ENCODE measurements at places on chromosomes 7 and 10.
A peak's percentile ranks its signal among the peaks of the same experiment; 100 is the strongest.

DNA sequence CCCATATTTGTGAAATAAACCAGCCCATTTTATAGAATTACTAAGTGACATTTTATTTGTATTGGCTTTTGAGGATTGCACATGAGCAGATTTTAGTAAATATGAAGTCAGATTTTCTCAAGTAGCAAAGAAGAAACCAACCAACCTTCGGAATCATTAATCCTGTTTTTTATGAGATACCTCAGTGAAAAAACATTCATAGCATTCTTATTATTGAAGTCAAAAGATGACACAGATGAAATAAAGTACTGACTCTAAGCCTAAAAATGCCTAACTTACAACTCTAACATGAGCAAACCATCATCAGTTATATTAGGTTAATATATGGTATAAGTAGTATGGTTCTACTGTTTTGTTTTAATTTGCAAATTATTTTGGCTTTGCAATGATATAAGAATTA, 59.9 kb upstream of the AGBL3 start:
- no peak for DNase-seq

- DNase-seq: no peak
Measured at GRCh38 chr10:78576276-78576675, 492.5 kb upstream of the ZMIZ1 start.

- DNase-seq: peak; percentile 61
Measured at GRCh38 chr7:131040467-131040932, 287.2 kb upstream of the MKLN1 start.

GRCh38 chr7:7651479-7651878, 10.9 kb downstream of the UMAD1 start:
- no peak for DNase-seq

DNA sequence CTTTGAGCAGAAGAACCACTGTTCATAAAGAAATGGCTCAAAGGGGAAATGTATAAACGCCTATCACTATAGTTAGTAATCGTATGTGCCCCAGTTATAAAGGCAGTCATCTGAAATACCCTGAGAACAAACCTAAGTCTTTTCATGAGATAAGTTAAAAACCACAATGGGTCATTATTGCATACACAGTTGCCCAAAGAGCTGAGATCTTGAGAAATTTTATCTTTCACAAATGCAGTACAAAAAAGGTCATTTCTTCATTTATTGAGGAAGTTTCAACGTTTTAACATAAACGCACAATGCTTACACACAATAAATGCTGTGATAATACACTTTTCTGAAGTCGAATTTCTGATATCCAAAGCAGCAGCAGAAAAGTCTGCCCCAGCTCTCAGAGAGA, 114.4 kb downstream of the MICU1 start:
- no peak for DNase-seq

GRCh38 chr10:129042776-129043595, 424.1 kb upstream of the MGMT start:
- no peak for DNase-seq

- no peak for DNase-seq
Measured at GRCh38 chr7:149196705-149197171, 1.4 kb downstream of the ZNF282 start.

- no peak for DNase-seq
Measured at GRCh38 chr10:21519941-21520436, 5.5 kb downstream of the SKIDA1 start.

GRCh38 chr10:101235766-101236165, 6.5 kb upstream of the LBX1 start:
- DNase-seq: no peak

- DNase-seq: no peak
Measured at GRCh38 chr10:12279281-12279680, 70.1 kb upstream of the CAMK1D start.

GRCh38 chr10:22222236-22223190, 4.7 kb upstream of the EBLN1 start:
- DNase-seq: no peak

GRCh38 chr10:131673396-131673795, 227.4 kb upstream of the PPP2R2D start:
- no peak for DNase-seq

DNA sequence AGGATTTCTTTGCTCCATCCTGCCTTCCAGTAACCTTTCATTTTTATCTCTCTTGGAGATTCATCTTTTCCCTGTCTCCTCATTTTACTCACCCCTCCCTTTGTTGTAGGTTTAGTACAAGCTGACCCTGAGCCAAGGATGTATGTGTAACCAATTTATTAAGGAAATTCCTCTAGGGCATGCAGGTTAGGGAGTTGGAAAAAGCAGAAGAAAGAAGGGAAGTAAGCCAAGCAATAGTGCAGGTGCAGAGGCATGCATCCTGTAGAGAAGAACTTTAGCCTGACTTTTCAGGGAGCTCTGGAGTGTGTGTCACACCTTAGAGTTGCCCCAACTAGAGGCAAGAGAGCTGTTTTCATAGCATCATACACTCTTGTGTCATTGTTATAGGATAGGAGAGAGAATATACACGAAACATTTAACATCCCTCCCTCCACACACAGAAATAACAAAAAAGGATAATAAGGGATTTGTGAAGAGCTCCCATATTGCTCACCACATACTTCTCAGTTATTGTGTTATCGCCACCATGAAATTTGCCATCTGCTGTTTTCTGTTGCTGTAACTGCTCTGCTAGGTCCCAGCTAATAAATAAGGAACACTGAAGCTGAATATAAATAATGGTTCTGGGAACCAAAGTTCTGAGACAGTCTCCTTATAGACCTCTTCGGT, 21.8 kb upstream of the SEMA3C start:
- DNase-seq: peak; percentile 49

DNA sequence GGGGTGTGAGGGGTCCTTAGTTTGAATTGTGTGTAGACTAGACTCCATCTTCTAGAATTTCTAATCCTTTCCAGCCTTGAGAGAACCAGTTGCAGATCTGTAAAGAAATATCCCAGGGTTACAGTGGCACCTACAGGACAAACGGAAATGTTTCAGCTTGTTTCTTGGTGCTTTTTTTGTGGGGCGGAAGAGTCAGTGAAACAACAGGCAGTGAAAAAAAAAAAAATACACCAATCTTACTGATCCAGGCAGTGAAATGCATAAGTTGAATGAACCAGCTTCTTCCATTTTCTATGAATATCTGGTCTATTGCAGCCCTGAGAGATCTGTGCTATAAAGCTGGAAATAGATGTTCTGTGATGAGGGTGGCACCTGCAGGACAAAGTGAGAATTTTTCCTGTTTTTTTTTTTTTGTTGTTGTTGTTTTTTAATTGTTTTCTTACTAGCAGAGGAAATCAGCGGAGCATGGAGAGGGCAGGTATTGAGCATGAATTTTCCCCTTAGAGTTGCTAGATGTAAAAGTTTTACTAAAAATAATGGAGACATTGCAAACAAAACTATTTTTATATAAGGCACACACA, 81.9 kb upstream of the DYNC1I1 start:
- peak; percentile 80 for DNase-seq

GRCh38 chr7:15441915-15442314, 119.9 kb downstream of the AGMO start:
- DNase-seq: no peak

GRCh38 chr10:110434489-110435096, 63.1 kb upstream of the DUSP5 start:
- DNase-seq: peak; percentile 4

DNA sequence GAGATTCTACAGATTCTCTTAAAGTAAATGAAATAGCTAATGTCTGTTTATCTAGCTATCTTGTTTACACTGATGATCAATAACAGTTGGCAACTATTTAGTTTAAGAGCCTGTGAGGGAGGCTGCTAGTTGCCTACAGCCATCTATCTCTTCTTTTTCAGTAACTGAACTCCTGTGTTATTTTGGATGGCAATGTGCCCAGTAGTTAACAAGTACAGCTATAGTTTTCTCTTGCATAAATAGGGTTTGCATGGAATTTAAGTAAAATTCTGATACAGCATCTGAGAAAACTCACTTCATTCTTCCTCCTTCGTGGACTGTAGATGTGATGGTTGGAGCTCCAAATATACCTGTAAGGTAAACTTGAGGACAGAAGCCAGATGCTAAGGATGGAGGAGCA, 219.5 kb upstream of the POT1 start:
- DNase-seq: peak; percentile 50

- no peak for DNase-seq
Measured at GRCh38 chr7:80883154-80884025, 35.5 kb downstream of the SEMA3C start.

DNA sequence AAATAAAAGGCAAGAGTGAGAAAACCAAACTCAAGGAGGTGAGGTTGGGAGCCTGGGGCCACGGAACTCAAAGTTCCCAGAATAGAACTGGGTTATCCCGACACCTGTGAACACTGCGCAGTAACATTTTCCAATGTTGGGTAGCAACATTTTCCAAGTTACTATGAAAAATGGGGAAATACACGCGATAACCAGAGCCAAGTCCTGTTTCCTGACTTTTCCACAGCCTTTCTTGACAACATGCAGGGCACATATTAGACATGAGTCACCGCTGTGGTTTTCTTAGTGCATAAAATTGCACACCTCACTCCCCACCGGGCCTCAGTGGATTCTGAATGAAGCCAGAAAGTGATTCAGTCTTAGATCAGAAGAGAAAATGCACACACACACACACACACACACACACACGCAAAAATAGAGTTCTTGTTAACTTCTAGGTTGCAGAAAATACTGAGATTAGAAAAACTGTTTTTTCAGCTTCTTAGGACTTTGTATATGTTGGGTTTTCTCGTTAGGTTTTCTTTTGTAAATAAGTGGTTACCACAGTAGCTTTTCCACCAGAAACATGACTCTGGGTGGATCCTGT, 70.0 kb downstream of the CAMK1D start:
- no peak for DNase-seq

DNA sequence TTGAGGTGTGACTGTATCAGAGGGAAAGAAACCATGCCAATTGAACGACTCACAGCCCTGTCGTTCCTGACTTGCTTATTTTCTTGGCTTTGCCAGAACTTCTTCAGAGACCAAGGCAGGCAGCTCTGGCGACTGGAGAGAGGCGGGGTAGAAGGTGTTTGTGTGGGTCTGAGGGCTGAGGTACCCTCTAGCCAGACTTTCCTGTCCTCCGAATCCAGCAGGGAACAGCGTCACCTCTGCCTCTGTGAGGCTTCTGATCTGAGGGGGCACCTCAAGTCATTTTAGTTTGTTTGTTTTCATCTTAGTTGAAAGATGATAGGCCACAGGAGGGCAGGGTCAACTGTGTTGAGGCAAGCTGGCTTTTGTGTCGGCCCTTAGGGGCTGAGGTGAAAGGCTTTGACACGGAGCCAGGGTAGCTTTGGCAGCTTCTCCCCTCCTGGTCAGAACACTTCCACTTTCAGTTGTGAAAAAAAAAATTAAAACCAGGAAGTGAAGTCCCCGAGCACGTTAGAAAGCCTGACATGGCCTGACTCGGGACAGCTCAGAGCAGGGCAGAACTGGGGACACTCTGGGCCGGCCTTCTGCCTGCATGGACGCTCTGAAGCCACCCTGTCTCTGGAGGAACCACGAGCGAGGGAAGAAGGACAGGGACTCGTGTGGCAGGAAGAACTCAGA, 1.9 kb downstream of the ACSL5 start:
- no peak for DNase-seq

All from NCI-H2171 treated with DMSO at 0.1 percent for 48 hours (cell line).